HFFc6 (cell line): ENCODE measurements at places on chromosomes 5 and 9.

DNA sequence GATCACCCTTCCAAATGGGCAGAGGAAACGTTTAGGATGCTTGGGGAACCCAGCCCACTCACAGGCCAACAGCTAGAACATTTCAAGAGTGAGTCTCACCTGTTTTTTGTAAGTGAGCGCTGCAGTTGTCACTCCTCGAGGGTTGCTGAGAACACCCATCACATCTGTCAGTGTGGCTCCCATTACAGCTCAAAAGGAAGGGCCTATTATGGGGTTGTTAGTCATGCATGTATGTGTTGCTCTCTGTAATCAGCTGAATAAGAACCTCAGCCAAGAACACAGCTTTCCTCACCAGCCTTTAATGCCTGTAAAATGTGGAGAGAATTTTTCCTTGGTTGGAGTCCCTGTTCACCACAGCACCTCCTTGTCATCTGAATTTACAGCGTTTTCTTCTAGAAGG is 196.3 kb upstream of the KLF4 start:
- no peaks in the 10 kb centered on the region for H3K4me1 ChIP-seq
- H3K27ac ChIP-seq: no peak overlapping the region
- H3K36me3 ChIP-seq: no peaks in the 10 kb centered on the region
- DNase-seq: no peak
- no peak overlapping the region for H3K4me3 ChIP-seq

DNA sequence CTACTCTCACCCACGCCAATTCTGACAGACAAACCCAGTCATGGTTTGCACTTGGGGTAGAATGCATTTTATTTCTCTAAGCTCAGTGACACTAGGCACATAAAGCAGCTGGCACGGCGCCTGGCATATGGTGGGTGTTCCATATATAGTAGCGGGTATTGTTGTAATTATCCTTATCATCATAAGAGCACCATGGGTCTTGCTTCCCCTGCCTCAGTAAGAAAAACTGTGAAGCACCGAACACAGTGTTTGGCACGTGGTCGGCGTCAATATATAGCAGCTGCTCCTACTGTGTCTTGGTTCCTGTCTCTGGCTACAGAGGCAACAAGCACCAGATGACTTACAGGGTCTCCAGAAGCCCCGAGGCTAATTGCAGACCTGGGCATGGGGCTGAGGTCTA is 194.1 kb upstream of the PANK3 start:
- H3K4me1 ChIP-seq: no peaks in the 10 kb centered on the region
- peaks cover under 1% of the 10 kb centered on the region; the same call in 1 of the 2 replicates for H3K36me3 ChIP-seq
- no peak overlapping the region for H3K27ac ChIP-seq

DNA sequence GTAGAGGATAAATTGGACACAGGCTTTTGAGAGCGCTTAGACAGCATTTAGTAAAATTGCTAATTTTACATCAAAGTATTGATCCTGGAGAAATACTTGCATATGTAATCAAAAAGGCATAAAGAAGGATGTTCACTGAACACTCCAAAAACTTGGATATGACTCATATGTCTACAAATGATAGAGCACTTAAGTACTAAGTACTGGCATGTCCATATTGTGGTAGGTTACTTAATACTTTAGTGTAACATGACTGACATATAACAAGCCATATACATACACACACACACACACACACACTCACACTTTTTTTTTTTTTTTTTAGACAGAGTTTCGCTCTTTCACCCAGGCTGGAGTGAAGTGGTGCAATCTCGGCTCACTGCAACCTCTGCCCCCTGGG is 361.9 kb downstream of the ARHGEF28 start:
- no peak for DNase-seq
- no peaks in the 10 kb centered on the region for H3K4me1 ChIP-seq
- peaks cover 27% of the 10 kb centered on the region for H3K27me3 ChIP-seq
- no peak overlapping the region for H3K4me3 ChIP-seq
- H3K27ac ChIP-seq: no peak overlapping the region

DNA sequence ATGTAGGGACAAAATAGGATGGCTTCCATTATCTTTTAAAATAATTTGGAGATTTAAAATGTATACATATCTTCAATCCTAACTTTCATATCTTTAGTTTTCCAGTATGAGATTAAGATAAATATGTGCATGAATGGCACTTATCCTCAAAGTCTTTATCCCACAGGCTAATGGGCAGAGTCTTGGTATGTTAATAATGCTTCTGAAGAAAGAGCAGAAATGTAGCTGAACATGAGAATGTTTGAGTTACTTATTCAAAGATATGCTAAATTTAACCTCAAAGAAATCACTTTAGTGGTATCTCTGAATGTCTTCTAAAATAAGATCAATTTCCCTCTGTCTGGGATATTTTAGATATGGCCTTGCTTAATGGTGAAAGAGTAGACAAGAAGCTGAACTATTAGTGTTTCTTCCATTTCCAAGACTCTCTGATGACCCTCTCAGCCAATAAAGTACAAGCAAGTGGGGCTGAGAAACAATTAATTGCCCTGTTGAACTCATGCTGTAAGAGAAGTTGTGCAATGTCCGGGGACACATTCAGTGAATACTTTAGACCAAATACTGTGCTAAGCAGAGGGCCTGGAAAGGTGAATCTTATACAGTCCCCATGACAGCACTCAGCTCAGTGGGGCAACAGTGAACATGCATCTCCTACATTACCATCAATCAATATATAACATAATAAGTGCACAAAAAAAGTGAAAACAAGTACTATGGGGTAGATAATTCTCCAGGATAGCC is 50.0 kb upstream of the ADAMTSL1 start:
- H3K27ac ChIP-seq: no peak overlapping the region
- no peak for DNase-seq
- peaks cover 32% of the 10 kb centered on the region for H3K4me1 ChIP-seq
- H3K36me3 ChIP-seq: no peaks in the 10 kb centered on the region

DNA sequence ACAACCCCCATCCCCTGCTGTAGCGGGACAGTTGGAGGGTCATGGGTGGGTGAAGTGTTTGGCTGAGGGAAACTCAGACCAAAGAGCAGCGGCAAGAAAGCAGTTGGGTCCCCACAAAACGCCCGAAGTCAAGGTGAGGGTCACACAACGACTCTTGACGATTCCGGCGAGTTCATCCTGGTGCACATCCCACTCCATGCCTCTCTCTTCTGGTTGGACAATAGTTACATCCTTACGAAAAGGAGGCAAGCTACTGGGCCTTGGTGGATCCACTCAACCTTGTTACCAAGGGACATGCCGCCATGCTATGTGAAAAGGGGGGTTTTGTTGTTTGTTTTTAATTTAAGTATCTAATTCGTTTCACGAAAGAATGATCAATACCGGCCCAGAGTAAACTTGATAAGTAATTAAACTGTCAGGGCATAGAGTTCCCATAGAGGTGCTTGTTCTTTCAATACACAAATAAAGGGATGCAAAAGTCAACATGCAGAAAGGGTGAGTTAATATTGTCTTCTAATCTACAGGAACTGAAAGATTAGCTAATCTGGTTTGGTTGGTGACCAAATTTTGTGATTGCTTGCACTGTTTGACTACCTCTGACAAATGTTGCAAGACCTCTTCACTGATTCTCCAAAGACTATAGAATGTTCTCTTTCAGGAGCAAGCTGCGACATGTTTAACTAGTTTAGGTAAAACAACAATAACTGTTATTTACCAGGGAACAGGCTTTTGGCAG is 732 bp upstream of the SMIM15 start:
- H3K27ac ChIP-seq: peak overlapping the region; percentile 96
- peaks cover 47% of the 10 kb centered on the region for H3K36me3 ChIP-seq
- DNase-seq: peak; percentile 16

GRCh38 chr5:20972419-20972925 is 984.5 kb upstream of the CDH18 start:
- no peak overlapping the region for H3K27ac ChIP-seq
- H3K36me3 ChIP-seq: no peaks in the 10 kb centered on the region
- no peak overlapping the region for H3K4me3 ChIP-seq

DNA sequence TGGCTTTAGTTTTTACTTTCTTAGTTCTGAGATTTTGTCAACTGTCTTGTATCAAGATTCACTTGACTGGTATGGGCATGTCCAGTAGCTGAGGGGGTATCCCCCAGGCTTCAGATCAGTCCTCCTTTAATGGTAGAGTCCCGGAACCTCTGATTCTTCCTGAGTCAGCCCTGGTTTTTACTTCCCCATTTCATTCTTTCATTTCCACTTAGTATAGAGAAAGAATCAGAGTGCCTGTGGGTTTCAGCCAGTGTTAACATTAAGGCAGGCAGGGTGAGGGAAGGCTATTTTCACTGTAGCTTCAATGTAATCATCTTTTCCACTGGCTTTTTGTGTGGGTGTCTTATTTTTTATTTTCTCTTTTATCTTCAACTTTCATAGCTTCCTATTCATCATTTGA is 8.3 kb upstream of the COMMD10 start:
- H3K4me1 ChIP-seq: no peaks in the 10 kb centered on the region
- H3K27ac ChIP-seq: no peak overlapping the region
- no peak overlapping the region for H3K4me3 ChIP-seq
- no peaks in the 10 kb centered on the region; the same call in 1 of the 2 replicates for H3K27me3 ChIP-seq

DNA sequence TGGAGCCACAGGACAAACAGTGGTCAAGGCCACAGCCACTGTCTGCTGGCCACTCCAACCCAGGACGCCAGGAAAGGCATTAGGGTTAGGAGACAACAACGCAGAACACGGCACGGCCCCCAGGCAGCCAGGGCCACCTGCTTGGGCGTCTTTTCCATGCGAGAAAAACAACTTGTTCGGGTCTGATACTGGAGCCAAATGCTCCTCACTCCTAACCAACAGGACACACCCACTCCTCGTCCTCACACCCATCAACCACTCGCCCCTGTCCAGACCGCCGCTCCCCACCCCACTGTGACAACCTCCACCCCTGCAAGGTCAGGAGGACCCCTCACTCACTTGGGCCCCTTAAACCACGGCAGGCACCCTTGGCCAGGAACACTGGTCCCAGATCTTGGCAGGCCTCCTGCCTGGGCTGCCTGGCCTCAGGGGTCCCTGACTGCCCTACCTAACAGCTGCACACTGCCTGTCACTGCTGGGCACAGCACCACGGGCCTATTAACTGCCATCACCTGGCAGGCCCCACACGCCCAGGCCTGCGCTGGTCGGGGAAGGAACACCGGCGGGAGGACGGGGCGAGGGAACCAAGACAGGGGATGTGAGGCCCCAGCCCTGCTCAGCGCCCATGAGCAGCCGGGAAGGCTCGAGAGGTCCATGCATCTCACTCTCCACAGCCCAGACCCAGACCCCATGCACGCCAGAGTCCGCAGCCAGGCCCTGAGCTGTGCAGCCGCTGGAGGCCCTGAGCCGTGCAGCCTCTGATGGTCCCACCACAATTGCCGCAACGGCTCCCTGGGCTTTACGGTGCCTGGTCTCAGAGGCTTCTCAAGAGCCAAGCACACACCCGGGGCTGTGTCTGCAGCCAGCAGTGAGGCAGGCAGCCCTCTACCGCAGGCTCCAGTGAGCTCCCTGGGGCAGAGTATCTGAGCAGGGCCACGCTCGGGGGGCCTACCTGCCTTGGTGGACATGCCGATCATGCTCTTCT is 13.8 kb downstream of the CLPTM1L start:
- no peak for DNase-seq
- H3K36me3 ChIP-seq: peaks cover 37% of the 10 kb centered on the region
- H3K4me1 ChIP-seq: peaks cover 26% of the 10 kb centered on the region
- no peak overlapping the region for H3K4me3 ChIP-seq
- H3K27ac ChIP-seq: no peak overlapping the region

DNA sequence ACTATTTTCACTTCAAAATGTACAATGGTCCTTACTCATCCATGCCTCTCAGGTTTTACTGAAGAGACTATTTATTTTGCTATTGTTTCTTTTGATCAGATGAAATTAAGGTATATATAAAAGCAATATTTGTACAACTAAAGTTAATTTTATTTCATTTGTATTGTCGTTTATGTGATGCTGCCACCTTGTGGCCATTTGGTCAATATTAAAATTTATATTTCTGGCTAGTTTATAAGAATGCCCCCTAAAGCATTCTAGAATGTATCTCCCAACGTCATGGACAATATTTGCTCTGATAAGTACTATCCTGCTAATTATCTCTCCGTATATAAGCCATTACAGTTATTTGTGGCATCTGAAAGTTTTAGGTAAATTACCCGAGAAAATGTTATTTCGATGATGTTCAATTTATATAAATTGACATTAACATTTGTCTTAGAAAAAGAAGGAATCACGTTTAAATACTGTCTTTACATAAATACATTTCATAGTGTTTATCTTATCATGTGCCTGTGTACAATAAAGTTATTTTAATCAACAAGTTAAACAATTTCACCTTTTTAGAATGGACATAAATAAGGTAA is 680.0 kb downstream of the TAF11L14 start:
- no peak overlapping the region for H3K4me3 ChIP-seq
- no peaks in the 10 kb centered on the region for H3K27me3 ChIP-seq
- H3K4me1 ChIP-seq: no peaks in the 10 kb centered on the region
- DNase-seq: peak; percentile 10
- H3K27ac ChIP-seq: no peak overlapping the region

DNA sequence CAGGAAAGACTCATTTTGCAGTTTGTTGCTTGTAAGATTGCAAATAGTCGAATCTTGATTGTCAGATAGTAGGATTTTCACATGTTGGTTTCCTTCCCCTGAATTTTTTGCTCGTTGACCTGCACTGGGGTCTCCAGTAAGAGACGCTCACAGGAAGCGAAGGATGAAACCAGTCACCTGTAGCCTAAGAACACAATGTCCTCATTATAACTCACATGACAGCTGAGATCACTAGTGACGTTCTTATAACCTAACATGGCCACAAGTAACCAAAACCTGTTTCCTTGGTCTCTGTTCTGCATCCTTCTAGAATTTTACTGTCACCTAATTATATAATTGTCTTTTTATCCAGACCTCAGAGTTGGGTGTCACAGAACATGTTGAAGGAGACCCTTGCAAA is 181.0 kb upstream of the OTULINL start:
- H3K4me1 ChIP-seq: peaks cover 84% of the 10 kb centered on the region
- DNase-seq: no peak
- peaks cover 45% of the 10 kb centered on the region for H3K27me3 ChIP-seq
- peaks cover 72% of the 10 kb centered on the region for H3K36me3 ChIP-seq

DNA sequence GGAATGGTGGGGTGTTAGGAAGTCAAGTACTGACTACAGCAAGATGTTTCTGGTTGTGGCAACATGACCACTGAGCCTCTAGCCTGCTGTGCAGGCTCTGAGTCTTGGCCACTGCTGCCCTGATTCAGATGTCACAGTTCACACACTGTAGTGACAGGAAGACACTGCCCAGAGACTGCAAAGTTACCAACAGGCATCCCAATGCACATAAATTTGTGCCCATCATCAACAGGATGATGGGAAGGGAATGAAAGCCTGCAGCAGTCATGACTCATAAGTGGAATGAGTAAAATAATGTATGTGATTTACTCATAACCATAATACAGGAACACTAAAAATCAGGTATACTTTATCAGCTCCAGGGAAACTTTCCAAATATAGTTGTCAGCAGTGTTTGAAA is 251.6 kb upstream of the HAPLN1 start:
- no peak for DNase-seq
- no peak overlapping the region for H3K27ac ChIP-seq
- H3K27me3 ChIP-seq: no peaks in the 10 kb centered on the region; the same call in 1 of the 2 replicates
- 0 out of 2 replicates have a peak, but pooled peaks cover 4% of the 10 kb centered on the region for H3K36me3 ChIP-seq
- peaks cover 13% of the 10 kb centered on the region; the same call in 1 of the 2 replicates for H3K4me1 ChIP-seq

GRCh38 chr9:90393365-90394152 is 249.1 kb downstream of the DIRAS2 start:
- H3K27ac ChIP-seq: no peak overlapping the region
- no peaks in the 10 kb centered on the region for H3K27me3 ChIP-seq
- DNase-seq: no peak
- H3K4me3 ChIP-seq: no peak overlapping the region
- no peaks in the 10 kb centered on the region for H3K4me1 ChIP-seq

- peaks cover 16% of the 10 kb centered on the region; the same call in 1 of the 2 replicates for H3K36me3 ChIP-seq
- H3K4me1 ChIP-seq: no peaks in the 10 kb centered on the region
- no peak overlapping the region for H3K27ac ChIP-seq
- H3K4me3 ChIP-seq: no peak overlapping the region
- no peak for DNase-seq
Measured at GRCh38 chr5:3993856-3994473, 398.3 kb downstream of the IRX1 start.

- peak overlapping the region; percentile 2; the same call in 1 of the 2 replicates for H3K4me3 ChIP-seq
- no peaks in the 10 kb centered on the region for H3K27me3 ChIP-seq
- DNase-seq: no peak
Measured at GRCh38 chr9:111005746-111006470, 32.4 kb downstream of the LPAR1 start.
